ENCODE measurements at places on chromosomes 2 and 18. TPM values are rescaled to one million over a fixed set of nuclear protein-coding genes. Genes with fewer than 3 reads are reported as not detected.

DNA sequence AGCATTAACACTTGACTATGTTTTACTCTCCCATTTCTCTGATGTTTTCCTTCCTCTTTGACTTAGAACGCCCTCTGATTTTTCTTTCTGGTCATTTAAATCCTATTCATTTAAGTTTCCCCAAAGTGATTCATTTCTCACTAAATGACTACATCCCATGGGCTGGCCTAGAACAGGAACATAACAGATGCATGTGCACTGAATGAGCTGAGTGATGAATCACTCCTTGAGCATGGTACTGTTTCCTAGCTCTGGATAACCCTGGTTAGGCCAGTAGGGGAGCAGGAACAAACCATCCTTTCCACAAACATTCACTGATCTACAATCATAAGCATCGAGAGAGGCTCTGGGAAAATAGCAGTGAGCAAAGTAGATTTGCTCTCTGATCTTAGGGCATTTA lies 221.9 kb upstream of the SETBP1 start:
- DNase-seq, result no peak

GRCh38 chr18:58447402-58448095 lies 181.3 kb downstream of the ALPK2 start:
- no peak for DNase-seq

DNA sequence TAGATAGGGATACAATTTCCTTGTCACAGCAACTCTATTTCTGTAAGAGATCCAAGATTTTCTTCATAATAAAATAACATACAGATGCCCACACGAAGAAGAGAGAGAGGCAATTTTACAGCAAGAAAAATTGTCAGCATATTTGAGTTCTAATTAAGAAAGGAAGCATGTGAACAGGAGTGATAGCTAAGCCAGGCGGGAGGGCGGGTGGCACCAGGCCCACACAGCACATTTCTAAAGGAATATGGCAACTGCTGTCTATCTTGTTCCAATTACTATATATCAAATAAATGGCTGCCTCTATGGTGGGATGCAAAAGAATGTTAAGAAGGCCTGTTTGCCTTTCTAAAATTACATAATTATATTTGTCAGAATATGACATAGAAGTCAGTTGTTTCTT lies 248.3 kb upstream of the DOK6 start:
- no peak for DNase-seq

The GCG gene
- polyA plus RNA-seq, result 0.18 TPM

DNA sequence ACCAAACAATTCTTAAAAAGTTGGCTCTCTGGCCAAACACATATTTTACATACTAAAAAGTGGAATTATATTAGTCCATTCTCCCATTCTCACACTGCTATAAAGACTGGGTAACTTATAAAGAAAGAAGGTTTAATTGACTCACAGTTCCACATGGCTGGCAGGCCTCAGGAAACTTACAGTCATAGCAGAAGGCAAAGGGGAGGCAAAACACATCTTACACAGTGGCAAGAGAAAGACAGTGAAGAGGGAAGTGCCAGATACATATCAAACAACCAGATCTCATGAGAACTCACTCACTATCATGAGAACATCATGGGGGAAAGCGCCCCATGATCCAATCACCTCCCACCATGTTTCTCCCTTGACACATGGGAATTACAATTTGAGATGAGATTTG lies 42.6 kb downstream of the EDAR start:
- no peak for DNase-seq

DNA sequence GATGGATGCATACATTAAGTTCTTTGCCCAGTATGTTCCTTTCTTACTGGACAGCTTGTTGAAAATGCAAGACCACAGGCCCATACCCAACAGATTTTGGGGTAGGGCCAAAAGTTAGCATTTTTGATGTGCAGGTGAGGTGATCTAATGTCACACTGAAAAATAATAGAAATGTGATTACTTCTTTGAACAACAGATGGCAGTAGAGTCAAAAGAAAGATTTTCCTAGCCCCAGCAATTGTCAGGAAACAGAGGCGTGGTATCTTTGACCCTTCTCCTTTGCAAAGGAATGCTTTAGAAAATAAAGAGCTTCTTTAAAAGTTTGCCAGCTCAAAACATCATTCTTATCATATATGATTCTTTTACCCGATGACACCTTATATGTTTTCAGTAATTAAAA lies 343.6 kb upstream of the SYT4 start:
- no peak for DNase-seq

DNA sequence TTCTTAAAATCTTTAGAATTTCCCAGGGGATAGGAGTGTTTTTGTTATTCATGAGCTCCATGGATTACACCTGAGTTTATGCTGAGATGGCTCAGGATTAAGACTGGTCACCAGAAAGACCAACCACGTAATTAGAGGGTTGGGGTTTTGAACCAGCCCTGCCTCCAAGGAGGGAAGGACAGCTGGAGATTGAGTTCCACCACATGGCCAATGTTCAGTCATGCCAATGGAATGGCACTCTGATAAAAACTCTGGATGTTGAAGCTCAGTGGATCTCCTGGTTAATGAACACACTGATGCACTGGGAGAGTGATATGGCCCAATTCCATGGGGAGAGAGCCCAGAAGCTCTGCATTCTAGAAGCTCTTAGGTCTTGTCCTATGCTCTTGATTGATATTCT lies 38.7 kb upstream of the PTPN4 start:
- DNase-seq, result no peak

- no peak for DNase-seq
Measured at GRCh38 chr2:44178950-44179349, 10.3 kb downstream of the PPM1B start.

GRCh38 chr2:187037310-187037709 lies 188.3 kb upstream of the ZSWIM2 start:
- no peak for DNase-seq

GRCh38 chr2:232611559-232612218 lies 21.7 kb upstream of the EFHD1 start:
- peak; percentile 81 for DNase-seq

- DNase-seq, result no peak
Measured at GRCh38 chr2:128012698-128013097, 15.2 kb downstream of the SAP130 start.

The UGT1A3 gene
- not detected for polyA plus RNA-seq

- DNase-seq, result peak; percentile 59
Measured at GRCh38 chr18:76459687-76460350, 35.2 kb downstream of the ZNF516 start.

DNA sequence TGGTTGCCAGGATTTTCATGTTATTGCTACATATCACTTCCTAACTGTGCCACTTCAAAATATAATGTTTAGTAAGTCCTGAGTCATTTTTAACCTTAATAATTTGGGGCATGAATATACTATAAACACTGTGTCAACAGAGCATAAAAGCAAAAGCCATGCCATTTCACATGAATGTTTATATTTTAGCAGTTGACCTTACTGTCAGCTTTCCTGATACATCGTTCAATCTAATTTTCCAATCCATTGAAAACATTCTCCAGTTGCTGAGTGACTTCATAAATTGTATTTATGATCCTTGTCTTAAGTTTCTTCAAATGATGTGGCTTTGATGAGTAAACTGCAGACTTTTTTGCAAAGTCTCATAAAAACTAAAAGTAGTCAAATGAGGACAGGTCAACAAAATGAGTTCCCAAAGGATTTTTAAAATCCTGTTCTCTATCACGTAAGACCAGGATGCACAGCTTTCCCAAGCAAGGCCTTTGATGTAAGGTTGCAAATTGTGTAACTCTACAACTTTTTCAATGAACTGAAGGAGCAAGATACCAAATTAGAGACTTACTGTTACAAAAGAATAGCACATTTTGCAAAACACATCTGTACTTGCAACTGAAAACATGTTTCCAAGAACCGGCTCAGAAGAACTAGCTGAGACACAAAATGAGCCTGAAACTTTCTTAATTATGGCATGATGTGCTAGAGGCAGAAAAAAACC lies 117.7 kb downstream of the SATB2 start:
- DNase-seq, result no peak

DNA sequence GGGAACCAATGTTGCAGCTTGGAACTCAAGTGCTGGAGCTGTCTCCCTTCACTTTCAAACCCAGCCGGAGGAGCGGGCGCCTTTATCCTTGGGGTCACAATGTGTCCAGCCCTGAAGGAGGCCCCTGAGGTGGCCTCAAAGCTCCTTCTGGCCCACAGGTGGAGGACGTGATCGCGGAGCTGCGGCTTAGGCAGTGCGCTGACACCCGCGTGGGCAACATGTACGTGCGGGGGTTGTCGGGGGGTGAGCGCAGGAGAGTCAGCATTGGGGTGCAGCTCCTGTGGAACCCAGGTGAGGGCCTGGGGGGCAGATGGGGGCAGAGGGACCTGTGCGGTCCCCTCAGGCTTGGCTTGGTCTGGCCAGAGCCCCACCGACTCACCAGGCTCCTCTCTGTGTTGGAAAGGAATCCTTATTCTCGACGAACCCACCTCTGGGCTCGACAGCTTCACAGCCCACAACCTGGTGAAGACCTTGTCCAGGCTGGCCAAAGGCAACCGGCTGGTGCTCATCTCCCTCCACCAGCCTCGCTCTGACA lies 13.5 kb downstream of the ABCG8 start:
- no peak for DNase-seq

DNA sequence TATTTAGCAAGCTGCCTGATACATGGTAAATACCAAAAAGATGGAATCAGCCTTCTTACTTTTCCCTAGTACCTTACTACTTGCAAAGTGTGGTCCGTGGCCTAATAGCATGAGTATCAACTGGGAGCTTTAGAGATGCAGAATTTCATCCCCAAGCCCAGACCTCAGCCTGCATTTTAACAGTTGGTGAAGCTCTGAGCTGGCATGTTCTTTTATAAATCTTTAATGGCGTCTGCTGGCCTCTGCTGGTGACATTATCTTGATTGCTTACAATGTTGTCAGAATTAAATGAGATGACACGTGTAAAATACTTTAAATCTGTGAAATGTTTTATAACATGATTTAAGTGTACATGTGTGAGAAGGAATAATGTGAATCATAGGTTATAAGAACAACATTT lies 115.1 kb upstream of the NOSTRIN start:
- DNase-seq, result no peak

DNA sequence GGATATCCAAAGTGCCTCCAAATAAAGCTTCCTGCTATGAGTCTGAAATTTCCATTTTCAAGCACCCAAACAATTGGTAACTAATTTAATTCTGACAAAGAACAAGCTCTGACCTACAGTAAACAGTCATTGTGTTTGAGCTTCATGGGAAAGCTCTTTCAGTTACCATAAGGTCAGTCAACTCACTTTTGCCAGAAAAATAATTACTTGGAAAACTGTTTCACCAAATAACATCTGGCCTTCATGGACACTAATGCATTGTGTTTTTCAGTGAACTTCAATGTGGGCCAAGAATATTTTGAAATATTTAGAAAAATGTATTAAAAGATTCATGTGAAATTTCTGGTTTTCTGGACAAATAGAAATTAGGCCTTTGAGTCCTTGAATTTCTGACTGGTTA lies 369.9 kb downstream of the GALR1 start:
- DNase-seq, result no peak

DNA sequence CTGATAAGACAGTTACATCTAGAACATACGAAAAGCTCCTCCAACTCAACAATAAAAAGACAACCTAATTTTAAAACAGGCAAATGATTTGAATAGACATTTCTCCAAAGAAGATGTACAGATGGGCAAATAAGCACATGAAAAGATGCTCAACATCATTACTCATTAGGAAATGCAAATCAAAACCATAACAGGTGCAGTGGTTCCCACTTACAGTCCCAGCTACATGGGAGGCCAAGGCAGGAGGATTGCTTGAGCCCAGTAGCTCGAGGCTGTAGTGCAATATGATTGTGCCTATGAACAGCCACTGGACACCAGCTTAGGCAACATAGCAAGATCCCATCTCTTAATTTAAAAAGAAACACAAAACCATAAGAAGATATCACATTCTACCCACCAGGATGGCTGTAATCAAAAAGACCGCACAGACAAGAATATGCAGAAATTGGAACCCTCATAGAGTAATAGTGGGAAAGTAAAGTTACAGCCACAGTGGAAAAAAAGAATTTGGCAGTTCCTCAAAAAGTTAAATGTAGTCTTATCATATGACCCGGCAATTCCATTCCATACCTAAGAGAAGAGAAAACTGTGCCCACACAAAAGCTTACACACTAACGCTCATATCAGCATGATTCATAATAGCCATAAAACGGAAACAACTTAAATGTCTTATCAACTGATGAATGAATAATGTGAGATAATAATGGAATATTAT lies 30.5 kb upstream of the ARMC9 start:
- no peak for DNase-seq

GRCh38 chr18:49531678-49532153 lies 30.1 kb upstream of the LIPG start:
- no peak for DNase-seq

The CTAGE1 gene
- not detected for polyA plus RNA-seq

DNA sequence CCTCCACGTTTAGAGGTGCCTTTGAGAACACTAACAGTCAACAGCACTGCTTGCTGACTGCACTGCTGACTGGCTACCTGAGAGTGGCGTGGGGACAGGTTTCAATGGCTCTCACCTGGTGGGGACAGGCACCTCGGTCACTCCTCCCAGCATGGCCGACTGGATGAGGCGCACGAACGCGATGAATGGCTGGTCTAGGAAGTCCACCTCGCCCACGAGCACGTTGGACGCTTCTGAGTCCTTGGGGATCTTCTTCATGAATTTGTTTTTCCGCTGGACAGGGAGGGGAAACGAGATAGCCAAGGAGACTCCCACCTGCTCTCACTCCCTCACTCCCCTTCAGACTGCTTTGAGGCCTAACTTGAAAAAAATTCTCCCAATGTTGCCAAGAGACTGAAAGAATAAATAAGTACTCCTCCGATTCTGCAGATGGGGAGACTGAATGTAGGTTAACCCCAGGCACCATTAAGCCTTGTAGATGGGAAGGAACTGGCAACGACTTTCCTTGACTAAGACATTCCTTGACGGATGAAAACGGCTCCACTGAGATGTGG lies 57.3 kb downstream of the MTHFD2 start:
- no peak for DNase-seq

GRCh38 chr2:185785156-185785555 lies 46.6 kb downstream of the FSIP2 start:
- DNase-seq, result no peak

- DNase-seq, result no peak
Measured at GRCh38 chr2:155905657-155906056, 426.9 kb downstream of the NR4A2 start.

The TRIM43 gene
- not detected for polyA plus RNA-seq

DNA sequence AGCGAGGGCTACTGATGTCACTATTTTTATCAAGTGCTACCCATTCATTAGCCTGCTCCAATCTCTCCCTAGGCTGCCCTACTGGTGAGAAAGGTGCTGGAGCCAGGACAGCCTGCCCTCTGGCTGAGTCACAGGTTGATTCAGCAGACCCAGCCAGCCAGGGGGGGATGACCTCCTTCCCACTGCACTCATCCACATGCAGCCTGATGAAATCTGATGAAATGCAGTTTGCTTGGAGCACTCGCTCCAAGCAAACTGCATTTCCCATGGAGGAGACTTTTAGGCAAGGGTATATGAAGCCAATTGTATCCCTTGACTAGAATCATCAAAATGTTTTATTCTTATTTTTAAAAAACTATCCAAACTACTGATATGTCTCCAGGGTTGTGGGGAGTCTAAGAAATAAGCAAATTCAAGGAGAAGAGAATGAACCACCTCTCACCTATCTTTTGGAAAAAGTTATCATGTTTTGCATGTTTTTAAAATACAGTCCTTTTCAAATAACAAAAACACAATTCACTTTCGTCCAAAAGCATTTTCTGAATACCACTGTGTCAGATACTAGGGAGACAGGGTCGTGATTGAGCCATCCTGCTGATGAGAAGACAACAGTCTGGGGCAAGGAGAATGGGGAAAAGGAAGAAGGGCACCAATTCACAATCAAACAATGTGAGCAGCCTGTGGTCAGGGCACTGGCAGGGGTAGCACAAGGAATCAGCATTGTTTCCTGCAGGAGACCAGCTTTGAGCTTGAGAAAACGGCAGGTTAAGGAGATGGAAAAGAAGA lies 128.3 kb downstream of the AFF3 start:
- DNase-seq, result no peak

All from psoas muscle (tissue), 8 donors.